ENCODE measurements at places on chromosomes 2 and 18. TPM values are rescaled to one million over a fixed set of nuclear protein-coding genes. Genes with fewer than 3 reads are reported as not detected.

DNA sequence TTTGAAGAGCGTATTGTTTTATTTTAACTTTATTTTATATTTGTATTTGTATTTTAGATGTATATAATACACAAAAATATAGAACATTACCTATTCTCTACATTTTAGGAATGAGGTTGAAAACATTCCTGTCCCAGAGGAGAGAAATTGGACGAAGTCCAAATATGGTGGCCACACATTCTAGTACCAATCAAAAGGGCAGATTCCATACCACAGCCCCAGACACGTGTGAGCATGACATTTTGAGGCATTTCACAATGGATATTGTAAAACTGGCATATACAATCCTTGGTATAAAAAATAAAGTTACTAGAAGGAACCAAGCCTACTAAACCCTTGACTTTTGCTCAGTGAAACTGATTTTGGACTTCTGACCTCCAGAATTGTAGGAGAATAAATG lies 50.6 kb downstream of the C2orf76 start:
- DNase-seq = no peak

- DNase-seq = no peak
Observed at GRCh38 chr2:167692191-167692590, 555.2 kb downstream of the STK39 start.

GRCh38 chr2:84676295-84676694 lies 160.0 kb downstream of the DNAH6 start:
- no peak for DNase-seq

- no peak for DNase-seq
Observed at GRCh38 chr18:49999128-49999527, 185.8 kb upstream of the ACAA2 start.

DNA sequence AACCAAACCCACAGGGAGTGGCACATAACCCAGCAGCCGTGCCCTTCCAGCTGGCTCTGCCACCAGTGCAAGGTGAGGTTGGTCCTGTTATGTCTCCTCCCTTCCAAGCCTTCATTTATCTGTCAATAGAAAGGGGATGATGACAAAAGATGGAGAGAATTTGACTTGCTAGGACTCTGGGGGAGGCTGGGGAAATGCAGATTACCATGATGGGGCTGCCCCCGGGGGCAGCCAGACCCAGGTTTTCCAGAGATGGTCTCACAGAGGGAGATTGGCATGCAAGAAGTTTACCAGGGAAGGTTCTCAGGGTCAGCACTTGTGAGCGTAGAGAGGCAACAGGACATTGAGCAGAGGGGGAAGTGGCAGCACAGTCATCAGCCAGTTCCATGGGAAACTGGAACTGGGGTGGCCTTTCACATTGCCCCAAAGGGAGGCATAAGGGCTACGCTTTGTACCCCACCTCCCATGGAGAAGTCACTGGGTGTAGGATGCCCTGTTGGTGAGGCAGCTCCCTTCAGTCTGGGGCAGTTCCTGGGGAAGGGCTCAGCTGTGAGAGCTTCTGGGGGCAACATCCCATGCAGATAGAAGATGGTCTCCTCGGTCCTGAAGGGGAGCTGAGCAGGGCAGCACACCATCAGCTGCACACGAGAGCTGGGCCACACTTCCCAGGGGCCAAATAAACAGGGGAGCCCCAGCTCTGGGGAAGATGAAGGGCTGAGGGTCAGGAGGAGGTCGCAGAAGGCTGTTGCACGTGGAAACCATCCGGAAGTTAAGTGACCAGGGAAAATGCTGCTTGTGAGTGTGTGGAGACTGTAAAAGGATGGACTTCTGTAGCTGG lies 117.8 kb upstream of the EPC2 start:
- no peak for DNase-seq

- no peak for DNase-seq
Observed at GRCh38 chr18:22021701-22022100, 147.7 kb upstream of the GATA6 start.

DNA sequence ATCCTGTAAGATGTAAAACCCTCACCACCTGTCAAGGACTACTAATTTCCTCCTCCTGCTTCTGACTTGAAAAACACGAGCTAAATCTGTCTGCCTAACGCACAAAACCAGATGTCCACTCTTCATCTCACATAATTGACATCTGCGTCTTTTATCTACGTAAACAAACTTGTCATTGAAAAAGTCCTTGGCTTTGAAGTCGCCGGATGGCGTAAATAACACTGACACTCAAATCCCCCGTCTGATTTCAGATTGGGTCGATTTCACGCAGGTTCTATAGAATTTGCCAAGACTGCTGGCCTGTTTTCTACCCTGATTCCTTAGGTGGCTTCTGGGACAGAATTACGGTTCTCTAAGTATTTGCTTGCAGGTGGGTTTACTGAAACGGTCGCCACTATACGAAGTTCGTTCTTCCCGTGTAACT lies 539 bp upstream of the MOB4 start:
- DNase-seq = peak; percentile 96

- DNase-seq = no peak
Observed at GRCh38 chr2:157376041-157376440, 50.4 kb upstream of the ERMN start.

GRCh38 chr2:181902625-181903024 lies 11.1 kb downstream of the ITPRID2 start:
- DNase-seq = no peak

- peak; percentile 66 for DNase-seq
Observed at GRCh38 chr2:174341293-174341994, 6.7 kb downstream of the SP9 start.

DNA sequence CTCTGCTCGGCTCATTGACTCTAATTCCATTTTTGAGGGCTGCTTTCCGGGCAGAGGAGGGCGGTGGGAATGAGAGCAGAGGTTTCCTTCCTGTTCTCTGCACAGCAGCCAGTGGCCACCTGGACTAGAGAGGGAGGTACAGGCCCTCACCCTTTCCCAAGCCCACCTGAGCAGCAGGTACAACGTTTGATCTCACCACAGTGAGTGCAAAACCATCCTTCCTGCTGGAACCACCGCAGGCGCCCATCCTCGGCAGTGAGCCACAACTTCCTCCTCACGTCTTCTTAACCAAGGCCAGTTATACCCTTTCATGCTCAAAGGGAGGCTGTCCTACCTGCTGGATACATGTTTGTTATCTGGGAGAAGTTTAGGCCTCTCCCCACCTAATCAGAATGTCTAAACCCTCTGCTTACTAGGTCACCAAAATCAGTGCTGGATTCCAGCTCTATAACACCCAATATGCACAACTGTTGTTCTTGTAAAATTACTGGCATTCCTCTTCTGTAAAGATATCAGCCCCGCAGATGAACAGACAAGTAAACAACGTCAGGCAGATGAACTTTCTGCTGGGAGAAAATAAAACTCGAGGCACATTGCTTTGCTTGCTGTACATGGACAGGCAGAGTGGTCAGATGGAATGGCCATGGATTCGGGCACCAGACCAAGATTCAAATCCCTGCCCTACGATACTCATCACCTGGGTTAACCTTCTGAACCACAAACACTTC lies 191.4 kb downstream of the SH3RF3 start:
- no peak for DNase-seq

GRCh38 chr2:101766871-101767739 lies 69.6 kb downstream of the MAP4K4 start:
- DNase-seq = peak; percentile 61

DNA sequence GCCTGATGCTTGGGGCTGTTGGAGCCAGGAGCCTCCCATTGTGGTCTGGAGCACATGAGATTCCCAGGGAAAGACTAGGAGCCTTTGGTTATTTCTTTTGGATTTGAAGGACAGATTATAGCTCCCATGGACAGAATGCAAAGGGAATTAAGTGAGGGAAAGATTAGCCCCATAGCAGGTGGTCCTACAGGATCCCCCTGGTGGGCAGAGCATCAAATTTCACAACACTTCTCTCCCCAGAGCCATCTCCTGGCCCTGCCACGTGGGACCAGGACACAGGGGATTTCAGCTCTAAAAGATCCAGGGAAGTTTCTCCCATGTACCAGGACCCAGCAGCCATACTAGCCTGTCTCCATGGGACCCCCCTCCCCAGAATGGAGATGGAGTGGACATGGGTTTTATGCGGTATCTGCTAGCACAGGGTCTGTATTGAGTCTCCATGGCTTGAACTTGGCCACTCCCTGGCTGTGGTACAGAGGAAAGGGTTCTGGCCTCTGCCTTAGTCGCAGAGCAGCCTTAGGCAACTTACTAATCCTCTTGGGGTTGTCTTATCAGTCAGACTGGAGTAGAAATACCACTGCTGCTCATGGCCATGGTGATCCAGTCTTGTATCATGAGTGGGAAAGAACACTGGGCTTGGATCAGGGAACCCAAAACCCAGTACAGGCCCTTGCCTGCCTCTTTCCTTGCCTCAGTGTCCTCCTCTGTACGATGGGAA lies 6.8 kb upstream of the PLB1 start:
- DNase-seq = no peak

GRCh38 chr2:113133704-113134598 lies 6.6 kb downstream of the IL1RN start:
- no peak for DNase-seq

DNA sequence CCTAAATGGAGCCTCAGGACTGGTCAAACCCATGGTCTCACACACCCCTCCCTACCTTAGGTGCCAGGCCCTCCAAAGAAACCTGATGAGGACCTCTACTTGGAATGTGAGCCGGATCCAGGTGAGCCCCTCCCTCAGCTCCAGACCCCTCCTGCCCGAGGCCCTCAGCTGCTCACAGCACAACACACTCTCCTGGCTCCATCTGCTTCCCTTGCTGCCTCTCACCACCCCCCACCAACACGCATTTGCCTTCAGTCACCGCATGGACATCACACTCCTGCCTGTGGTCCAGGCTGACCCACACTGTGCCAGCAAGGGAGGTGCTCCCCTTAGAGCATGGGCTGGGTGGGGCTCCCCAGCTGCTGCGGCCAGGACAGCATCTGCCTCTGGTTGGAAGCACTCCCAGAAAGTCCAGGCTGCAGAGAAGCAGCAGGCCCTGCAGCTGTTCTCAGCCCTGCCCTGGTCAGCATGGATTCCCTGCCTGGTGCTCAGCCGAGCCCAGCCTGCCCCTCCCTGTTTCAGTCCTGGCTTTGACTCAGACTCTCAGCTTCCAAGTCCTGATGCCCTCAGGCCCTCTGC lies 15.1 kb downstream of the SH2D6 start:
- DNase-seq = no peak

DNA sequence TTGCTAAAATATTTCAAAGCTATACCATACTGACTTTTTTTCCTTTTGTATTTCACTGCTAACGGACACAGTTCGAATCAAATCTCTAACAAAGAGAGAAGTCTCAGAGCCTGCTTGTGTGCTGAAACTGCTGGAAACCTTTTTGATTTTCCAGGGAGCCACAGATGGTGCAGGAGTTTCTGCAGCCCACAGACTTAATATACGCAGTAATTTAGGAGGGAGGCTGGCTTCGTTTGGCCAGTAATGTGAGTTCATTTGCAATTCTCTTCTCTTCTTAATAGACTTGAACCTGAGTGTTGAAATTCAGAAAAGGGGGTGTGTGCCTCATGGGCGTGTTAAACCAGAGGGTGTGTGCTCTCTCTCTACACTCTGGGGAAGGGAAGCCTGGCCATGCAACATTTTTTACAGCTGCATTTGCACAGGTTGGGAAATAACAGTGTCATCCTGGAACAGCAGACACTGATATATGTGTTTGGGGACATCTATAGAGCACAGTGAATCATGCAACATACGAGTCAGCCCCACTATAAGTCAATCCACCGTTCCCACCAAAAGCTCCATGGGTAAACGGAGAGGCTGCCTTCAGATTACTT lies 333.0 kb downstream of the CLIP4 start:
- DNase-seq = no peak

- no peak for DNase-seq
Observed at GRCh38 chr2:201983174-201983573, 50.5 kb upstream of the FZD7 start.

- no peak for DNase-seq
Observed at GRCh38 chr2:150676747-150677383, 189.4 kb upstream of the RND3 start.

DNA sequence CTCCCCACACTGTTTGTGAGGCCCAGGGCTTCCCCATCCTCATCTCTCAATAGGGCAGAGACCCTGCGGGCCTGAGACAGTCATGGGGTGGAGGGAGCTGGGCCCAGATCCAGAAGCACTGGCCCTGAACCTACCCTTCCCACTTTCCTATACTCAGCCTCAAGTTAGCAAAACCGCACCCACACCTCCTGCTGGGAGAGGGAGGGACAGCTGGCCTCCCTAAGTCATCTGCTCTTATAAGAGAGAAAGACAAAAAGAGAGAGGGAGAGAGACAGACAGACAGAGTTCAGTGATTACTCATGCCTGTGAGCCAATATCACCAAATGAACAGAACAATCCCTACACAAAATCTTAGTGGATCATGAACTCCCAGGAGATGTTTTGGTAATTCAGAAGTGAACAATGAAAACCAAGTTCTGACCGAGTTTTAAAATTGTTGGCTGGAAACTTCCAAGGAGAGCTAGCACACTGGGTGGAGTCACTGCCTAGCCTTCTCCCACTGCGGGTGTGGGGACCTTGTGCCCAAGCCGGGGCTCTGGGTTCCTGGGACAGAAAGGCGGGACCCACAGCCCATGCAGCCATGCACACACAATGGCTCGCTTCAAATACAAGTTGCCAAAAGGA lies 130.5 kb downstream of the PXDN start:
- DNase-seq = no peak

DNA sequence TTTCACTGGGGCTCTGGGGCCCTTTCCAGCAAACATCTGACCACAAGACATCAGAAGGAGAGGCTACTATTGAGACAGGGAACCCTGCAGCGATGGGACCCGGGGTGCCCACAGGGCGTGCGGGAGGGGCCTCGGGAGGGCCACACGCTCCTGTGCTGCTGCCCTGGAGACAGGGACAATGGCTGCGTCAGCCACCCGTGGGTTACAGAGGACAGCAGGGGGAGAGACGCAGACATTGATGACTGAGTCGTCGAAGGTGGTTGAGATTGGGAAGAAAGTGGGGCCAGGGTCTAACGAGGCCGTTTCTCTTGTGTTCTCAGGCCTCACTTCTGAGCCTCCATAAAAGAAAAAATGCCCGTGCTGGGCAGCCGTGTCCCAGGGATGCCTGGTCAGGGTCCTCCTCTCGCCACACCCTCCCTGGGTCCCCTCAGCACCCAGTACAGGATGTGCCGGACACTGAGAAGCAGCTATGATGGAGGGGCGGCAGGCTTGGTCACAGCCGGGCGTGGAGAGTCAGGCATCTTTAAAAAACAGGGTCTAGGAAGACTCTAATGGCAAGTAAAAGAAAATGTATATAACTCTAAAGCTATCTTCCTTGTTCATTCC lies 73.9 kb downstream of the NDUFA10 start:
- no peak for DNase-seq

DNA sequence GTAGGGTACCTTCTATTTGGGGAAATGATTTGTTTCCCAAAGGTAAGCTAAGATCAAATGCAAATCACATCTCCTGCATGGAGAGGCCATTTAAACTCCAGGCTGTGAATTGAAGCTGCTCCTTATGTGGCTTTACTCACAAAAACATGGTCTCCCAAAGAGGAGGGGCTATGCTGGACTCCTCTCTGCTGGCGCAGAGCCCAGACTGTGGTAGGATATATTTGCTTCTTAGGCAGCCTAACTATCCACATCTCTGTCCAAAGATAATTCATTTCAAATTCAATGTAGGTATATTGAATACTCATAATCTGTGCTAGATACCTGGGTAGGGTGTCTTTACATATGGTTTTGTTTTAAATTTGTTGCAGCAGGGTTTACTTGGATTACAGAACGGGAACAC lies 358.5 kb downstream of the ALK start:
- no peak for DNase-seq

FAM110C gene
- 0.62 TPM for total RNA-seq

RAX gene
- total RNA-seq = not detected

COLEC11 gene
- 1.1 TPM for total RNA-seq

NEU4 gene
- total RNA-seq = 0.35 TPM

PLCL1 gene
- total RNA-seq = 0.09 TPM

QPCT gene
- 311 TPM for total RNA-seq

CTAGE1 gene
- not detected for total RNA-seq

DPYSL5 gene
- total RNA-seq = not detected

IHH gene
- total RNA-seq = not detected

Data from NCI-H460 (cell line).